Left lung (tissue), 14 donors: ENCODE measurements at places on chromosomes 2 and 18. TPM values are rescaled to one million over a fixed set of nuclear protein-coding genes. Genes with fewer than 3 reads are reported as not detected.

DNA sequence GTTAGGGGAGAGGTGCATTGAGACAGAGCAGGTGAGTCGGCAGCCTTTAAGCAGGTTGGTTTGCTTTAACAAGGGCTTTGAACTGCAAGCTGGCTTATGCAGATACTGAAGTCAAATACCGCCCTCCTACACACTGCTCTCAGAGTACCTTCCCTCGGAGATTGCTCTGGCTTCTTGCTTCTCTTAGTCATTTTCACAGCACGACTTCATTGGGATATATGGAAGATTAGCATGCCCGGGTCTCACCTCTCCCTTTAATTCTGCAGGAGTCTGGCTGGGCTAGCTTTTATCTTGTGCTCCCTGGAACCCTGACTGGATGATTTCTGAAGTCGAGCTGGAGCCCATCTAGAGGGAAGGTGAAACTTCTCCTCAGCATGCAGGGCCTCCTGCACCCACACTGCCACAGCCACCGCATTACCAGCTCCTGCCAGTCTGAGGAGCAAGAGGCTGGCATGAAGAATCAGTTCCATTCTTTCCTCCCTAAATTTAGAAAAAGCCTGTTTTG lies 395.5 kb upstream of the HNRNPA3 start:
- H3K27ac ChIP-seq, result no peak overlapping the region
- no peak overlapping the region for H3K4me3 ChIP-seq

GRCh38 chr18:69885841-69886531 lies 61.7 kb downstream of the CD226 start:
- H3K27me3 ChIP-seq, result no peaks in the 10 kb centered on the region
- no peaks in the 10 kb centered on the region for H3K4me1 ChIP-seq
- no peaks in the 10 kb centered on the region for H3K36me3 ChIP-seq
- no peak overlapping the region for H3K27ac ChIP-seq
- no peak overlapping the region for H3K4me3 ChIP-seq

DNA sequence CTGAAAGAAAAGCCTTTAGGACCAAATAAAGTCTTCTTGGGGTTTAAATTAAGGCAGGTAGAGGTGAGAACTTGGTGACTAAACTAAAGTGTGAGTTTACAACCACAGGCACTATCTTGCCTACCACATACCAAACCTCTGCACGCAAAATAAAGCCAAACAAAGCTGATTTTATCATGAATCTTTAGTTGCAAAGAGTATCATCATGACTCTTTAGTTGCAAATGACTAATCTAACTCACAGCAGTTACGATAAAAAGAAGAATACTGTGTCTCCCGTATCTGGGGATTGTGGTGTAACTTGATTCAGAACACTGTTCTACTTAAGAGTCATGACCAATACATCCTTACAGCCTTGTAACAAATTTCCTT lies 11.2 kb downstream of the CFAP210 start:
- DNase-seq, result no peak
- H3K36me3 ChIP-seq, result no peaks in the 10 kb centered on the region
- no peak overlapping the region for H3K27ac ChIP-seq
- no peaks in the 10 kb centered on the region for H3K4me1 ChIP-seq
- no peaks in the 10 kb centered on the region for H3K27me3 ChIP-seq

DNA sequence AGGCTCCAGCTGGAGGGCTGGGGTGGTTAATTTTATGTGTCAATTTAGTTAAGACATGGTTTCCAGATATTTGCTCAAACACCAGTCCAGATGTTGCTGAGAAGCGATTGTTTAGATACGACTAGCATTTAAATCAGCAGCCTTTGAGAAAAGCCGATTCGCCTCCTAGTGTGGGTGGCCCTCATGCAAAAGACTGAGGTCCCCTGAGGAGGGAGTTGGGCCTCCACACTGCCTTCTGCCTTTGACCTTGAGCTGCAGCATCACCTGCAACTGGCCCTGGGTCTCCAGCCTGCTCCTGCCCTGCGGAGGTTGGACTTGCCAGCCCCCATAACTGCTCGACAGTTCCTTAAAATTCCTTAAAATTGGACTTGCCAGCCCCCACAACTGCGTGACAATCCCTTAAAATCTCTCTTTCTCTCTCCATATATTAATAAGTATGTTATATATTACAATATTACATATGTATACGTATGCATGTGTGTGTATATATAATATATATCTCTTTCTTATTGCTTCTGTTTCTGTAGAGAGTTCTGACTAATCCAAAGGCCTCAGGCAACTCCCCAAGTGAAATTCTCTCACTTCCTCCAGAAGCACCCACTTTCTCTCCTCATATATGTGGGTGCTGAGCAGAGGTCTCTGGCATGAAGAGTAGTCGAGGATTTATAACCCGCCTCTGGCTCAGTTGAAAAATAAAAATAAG lies 14.4 kb downstream of the FBLN7 start:
- no peak overlapping the region for H3K4me3 ChIP-seq
- H3K27me3 ChIP-seq, result no peaks in the 10 kb centered on the region
- no peak for DNase-seq
- no peaks in the 10 kb centered on the region for H3K36me3 ChIP-seq
- no peak overlapping the region for H3K27ac ChIP-seq

GRCh38 chr2:5442736-5443135 lies 249.4 kb upstream of the SOX11 start:
- H3K4me3 ChIP-seq, result no peak overlapping the region
- no peaks in the 10 kb centered on the region for H3K4me1 ChIP-seq
- H3K27me3 ChIP-seq, result no peaks in the 10 kb centered on the region
- no peaks in the 10 kb centered on the region for H3K36me3 ChIP-seq

DNA sequence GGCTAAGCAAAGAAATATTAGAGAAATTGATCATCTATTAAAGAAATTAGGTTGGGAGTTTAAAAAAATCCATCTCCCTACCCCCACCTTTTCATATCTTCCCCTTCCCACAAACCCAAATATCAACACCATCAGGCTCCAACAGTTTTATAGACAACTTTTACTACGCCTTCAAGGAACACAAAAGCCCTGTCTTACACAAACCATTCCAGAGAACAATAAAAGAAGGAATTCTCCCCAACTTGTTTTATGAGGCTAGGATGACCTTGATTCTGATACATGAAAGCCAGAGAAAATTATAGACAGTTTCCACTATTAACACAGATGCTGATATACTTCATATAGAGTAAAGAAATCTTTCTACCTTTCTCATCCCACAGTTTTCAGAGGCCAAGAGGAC lies 211.6 kb downstream of the OSR1 start:
- no peak overlapping the region for H3K27ac ChIP-seq
- no peak for DNase-seq
- H3K4me3 ChIP-seq, result no peak overlapping the region
- H3K27me3 ChIP-seq, result no peaks in the 10 kb centered on the region

DNA sequence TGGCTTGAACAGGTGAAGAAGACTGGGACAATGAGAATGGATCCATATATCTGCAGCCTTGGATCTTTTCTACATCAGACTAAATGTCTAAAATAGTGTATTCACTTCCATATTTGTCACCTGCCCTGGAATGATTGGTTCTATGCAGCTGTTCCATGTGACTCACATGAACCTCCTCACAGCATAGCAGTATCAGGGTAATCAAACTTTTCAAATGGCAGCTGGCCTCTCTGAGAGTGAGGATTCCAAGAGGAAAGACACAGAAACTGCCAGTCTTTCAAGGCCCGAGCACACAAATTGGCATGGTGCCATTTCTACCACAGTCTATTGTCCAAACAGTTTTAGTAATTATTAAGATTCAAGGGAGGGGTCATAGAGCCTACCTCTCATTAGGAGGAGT lies 859.3 kb downstream of the BCL11A start:
- H3K4me1 ChIP-seq, result no peaks in the 10 kb centered on the region
- no peak overlapping the region for H3K27ac ChIP-seq
- no peaks in the 10 kb centered on the region for H3K27me3 ChIP-seq
- no peaks in the 10 kb centered on the region for H3K36me3 ChIP-seq

DNA sequence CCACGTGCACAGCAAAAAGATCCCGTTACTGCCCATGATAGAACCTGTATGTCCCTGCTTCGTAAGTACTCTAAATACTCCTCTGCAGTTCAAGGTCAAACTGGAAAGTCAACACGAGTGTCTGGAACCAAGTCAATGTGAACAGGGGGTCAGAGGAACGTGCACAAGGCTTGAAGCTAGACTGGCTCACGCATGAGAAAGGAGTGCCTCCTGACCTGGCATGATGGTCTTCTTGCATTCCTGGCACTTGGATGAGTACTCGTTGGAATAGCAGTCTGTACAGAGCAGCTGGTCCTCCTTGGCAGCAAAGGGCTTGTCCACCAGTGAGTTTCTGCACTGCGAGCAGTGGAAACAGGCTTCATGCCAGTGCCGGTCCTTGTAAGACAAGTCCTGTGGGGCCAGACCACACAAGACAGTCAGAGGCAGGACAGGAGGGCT lies 25.5 kb downstream of the FHL2 start:
- H3K27ac ChIP-seq, result no peak overlapping the region
- DNase-seq, result no peak
- H3K36me3 ChIP-seq, result no peaks in the 10 kb centered on the region
- H3K4me1 ChIP-seq, result peaks cover 10% of the 10 kb centered on the region

GRCh38 chr2:54941248-54941984 lies 108.8 kb downstream of the RTN4 start:
- DNase-seq, result no peak
- no peak overlapping the region for H3K4me3 ChIP-seq
- no peaks in the 10 kb centered on the region for H3K36me3 ChIP-seq

GRCh38 chr18:77635451-77635850 lies 385.8 kb downstream of the GALR1 start:
- no peaks in the 10 kb centered on the region for H3K36me3 ChIP-seq
- H3K4me3 ChIP-seq, result no peak overlapping the region

GRCh38 chr18:79962835-79963657 lies 1.4 kb upstream of the HSBP1L1 start:
- H3K27me3 ChIP-seq, result no peaks in the 10 kb centered on the region
- DNase-seq, result no peak
- peaks cover 36% of the 10 kb centered on the region for H3K4me1 ChIP-seq
- peak overlapping the region; percentile 90 for H3K27ac ChIP-seq
- no peak overlapping the region for H3K4me3 ChIP-seq

- H3K4me3 ChIP-seq, result no peak overlapping the region
Observed at GRCh38 chr2:227030789-227031188, 133.2 kb downstream of the COL4A4 start.

DNA sequence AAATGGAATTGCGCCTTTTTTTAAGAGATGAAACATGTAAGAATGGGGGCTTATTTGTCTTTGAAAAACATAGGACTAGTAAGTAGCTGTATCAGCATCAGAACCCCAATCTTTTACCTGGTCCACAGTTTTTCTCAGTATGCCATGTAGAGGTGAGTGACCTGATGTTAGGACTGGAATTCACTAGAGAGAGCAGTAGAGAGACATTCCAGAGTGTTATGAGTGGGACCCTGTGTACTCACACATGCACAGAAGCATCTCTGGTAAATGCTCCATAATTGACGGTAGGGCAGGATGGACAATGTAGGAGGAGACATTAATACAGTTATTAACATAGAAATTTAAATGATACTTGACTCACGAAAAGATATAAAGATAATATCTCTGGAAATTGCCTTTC lies 1.4 kb upstream of the GALNT13 start:
- H3K27ac ChIP-seq, result no peak overlapping the region
- no peaks in the 10 kb centered on the region for H3K36me3 ChIP-seq
- H3K4me1 ChIP-seq, result no peaks in the 10 kb centered on the region

DNA sequence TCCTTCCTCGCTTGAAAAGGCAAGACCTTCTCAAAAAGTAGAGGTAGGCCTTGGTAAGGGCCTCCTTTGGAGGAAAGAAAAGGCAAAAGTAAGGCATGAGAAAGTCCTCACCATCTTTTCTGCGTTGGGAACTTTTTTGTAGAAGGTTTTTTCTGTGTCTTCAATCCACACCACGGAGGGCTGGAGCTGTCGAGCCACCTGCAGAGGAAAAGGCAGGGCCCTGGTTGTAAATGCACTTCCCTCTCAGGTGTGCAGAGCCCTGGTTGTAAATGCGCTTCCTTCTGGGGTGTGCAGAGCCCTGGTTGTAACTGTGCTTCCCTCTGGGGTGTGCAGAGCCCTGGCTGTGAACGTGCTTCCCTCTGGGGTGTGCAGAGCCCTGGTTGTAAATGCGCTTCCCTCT lies 80.2 kb upstream of the ASB18 start:
- H3K36me3 ChIP-seq, result no peaks in the 10 kb centered on the region
- no peaks in the 10 kb centered on the region for H3K4me1 ChIP-seq
- no peak overlapping the region for H3K4me3 ChIP-seq
- H3K27me3 ChIP-seq, result no peaks in the 10 kb centered on the region
- DNase-seq, result no peak

DNA sequence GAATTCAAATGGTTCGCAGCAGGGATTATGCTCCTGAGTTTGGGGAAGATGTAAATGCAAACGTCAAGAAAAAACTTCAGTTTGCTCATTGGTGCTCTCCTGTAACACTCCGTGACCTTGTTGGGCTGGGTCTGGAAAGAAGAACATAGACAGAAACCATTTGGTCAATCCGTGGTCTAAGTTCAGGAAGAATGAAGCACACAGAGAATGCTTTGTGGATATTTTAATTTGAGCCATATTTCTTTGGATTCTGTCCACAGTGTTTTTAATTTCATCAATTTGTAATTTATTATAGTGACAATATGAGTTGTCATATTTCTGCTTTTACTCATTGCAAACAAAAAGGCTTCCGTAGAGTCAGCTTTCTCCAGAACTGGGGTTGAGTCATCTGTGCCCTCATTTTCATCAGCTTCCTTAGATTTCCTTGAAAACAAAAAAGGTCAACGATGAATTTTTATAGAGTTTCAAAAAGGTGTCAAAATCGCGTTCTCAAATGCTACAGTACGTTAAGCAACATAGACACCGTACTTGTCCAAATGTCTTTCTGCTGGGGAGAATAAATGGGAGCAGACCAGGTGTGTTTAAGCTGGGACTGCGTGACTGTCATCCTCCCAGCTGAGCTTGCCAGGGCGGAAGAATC lies 606.4 kb downstream of the RNF144A start:
- DNase-seq, result no peak
- H3K27me3 ChIP-seq, result no peaks in the 10 kb centered on the region
- no peaks in the 10 kb centered on the region for H3K36me3 ChIP-seq
- H3K27ac ChIP-seq, result no peak overlapping the region

DNA sequence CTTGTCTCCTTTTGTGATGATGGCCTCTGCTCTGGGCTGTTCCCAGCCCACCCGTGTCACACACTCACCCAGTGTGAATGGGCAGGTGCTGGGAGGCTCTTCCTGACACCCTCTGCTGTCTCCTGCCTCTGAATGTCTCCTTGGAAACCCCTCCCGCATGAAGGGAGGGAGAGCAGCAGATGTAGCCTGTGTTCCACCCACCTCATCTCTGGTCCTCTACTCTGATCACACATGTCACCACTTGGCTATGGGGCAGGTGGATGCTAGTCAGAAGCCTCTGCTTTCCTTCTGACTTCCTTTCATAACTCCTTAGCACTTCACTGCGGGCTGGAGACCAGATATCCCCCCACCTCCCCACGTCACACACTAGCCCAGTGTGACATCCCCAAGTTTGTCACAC lies 23.9 kb downstream of the EFR3B start:
- H3K36me3 ChIP-seq, result no peaks in the 10 kb centered on the region
- H3K27ac ChIP-seq, result no peak overlapping the region
- no peak overlapping the region for H3K4me3 ChIP-seq

SPC25 gene
- 5.0 TPM for total RNA-seq

KLHL30 gene
- total RNA-seq, result 1.0 TPM
